ENCODE measurements at places on chromosomes 3 and 15. TPM values are rescaled to one million over a fixed set of nuclear protein-coding genes. Genes with fewer than 3 reads are reported as not detected.
A peak's percentile ranks its signal among the peaks of the same experiment; 100 is the strongest.

DNA sequence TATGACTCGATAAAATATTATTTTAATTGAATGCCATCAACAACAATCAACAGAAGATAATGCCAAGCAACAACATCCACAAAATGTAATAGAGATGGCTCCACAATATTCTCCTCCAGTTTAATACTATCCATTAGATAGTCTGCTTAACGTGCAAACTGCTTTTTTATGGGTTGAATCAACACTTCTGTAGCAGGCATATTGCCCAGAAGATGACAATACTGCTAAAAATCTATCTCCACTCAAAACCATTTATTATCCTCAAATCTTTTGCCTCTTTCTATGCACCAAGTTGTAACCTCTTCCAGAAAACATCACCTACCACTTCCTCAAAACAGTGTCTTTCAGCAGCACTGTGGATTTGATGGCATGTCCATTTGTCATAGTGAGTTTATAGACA is 295.7 kb upstream of the LMCD1 start:
- DNase-seq = no peak

The PTPRG gene
- total RNA-seq = 69.2 TPM

DNA sequence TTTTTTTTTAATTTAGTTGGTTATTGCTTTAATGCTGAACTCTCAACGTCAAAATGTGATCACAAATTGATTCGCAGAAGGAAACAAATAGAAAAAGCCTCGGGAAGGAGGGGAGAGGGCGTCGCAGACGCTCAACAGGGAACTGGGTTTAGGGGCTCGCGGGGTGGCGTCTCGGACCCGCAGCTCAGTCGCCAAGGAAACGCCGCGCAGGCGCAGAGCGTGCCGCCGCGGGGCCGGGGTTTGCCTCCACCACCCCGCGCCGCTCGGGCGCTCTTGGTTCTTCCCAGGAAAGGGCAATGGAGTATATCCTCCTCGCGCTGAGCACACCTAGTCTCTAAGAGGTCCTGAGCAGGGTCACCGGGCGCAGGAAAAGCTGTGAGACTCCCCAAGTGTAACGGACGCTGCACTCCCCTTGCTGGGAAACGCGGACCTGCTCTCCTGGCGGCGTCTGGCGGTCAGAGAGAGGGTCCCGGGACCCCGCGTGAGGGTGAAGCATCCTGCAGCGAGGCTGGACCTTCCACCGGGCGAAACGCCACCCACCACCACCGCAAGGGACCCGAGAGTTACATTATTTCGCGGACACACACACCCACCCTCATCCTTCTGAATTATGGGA is 753 bp downstream of the PLCH1 start:
- peak; percentile 90 for DNase-seq

The HESX1 gene
- total RNA-seq = 0.47 TPM

GRCh38 chr3:15284121-15284889 is 48.1 kb downstream of the SH3BP5 start:
- peak; percentile 55 for DNase-seq

The AHSG gene
- not detected for total RNA-seq

GRCh38 chr15:98390946-98391530 is 257.3 kb upstream of the IGF1R start:
- DNase-seq = no peak

The NLGN1 gene
- total RNA-seq = 3.1 TPM

- DNase-seq = no peak
These were observed 2.0 kb downstream of the TMEM158 start for GRCh38 chr3:45223889-45224727.

DNA sequence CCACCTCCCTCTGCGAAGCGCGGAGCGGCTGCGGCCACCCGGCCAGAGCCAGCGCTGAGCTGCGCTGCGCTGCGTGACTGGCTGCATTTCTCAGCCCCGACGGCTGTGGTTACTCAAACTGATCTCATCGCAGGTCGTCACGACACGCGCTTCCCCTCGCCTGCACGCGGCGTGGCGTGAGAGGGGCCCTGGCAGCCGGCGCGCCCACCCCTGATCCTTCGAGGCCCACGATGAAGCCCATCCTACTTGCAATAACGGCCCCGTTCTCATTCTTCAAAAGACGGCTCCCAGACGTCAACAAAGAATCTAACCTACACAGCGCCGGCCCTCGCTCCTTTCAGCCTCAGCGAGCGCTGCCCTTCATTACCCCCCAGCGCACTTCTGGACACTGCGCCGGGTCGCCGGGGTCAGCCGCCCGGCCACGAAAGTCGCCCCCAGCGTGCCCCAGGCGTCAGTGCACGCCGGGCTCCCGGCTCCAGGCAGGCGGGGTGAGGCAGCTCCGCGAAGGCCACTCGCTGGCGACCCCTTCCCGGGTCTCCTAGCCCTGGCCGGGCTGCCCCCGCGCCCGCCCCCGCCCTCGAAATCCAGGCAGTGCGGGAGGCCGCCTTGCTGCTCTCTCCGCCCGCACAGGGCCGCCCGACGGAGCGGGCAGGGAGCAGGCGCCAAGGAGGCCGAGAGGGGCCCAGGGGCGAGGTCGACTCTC is 9.9 kb upstream of the LEKR1 start:
- peak; percentile 83 for DNase-seq

The TNFSF10 gene
- 95.2 TPM for total RNA-seq

DNA sequence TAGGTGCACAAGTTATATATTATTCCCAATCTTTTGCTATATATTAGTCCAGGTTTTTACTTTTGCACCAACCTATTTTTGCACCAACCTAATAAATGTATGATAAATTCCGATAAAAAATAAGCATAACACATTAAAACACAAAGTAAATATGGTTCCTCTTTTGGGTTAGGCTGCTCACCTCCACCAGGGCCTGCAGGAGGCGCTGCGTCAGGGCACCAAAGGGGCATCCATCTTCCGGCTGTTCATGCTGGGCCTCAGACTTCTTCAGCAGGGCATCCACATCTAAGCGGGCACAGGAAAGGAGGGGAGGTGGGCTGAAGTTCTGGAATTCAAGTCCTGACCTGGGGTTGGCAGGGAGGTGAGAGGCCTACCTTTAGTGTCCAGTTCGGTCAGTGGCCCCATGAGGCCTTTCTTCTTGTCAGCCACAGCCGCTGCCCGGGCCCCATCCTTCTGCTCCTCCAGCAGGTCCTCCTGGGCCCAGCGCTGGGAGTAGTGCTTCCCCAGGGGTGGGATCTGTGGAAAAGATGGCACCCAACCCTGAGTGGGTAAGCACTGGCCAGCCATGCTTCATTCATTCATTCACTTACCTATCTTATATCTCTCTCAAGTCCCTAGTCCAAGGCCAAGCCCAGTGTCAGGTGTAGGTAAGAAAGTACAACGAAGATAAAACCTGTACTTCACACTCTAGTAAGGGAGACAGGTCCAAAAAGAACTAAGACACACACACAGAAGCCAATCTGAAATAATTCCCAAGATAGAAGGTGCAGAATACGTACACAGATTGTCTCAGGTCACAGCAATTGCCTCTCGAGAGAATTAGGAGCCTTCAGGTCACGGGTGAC is 5.2 kb downstream of the TADA3 start:
- DNase-seq = no peak

GRCh38 chr15:74131628-74132413 is 1.4 kb downstream of the ISLR2 start:
- no peak for DNase-seq

The XCR1 gene
- total RNA-seq = 0.44 TPM

DNA sequence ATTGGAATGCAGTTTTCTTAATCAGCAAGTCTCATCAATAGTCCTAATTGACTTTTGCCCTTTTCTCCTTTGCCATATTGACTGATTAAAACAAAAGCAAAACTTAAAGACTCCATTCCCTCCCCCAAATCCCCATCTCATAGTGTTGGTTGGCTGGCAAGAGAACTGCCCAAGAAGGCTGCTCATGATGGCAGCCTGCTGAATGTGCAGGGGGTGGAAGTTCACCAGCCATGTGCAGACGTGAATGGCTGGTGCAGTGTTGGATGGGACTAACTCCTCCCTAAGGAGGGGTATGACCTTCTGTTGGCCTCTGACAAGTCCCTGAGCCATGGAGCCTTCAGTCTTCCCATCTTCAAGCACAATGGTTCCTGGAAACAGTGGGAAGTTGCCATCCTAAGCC is 7.0 kb downstream of the SMAD3 start:
- no peak for DNase-seq

The RNF13 gene
- 89.2 TPM for total RNA-seq

The IGSF10 gene
- total RNA-seq = 7.2 TPM

DNA sequence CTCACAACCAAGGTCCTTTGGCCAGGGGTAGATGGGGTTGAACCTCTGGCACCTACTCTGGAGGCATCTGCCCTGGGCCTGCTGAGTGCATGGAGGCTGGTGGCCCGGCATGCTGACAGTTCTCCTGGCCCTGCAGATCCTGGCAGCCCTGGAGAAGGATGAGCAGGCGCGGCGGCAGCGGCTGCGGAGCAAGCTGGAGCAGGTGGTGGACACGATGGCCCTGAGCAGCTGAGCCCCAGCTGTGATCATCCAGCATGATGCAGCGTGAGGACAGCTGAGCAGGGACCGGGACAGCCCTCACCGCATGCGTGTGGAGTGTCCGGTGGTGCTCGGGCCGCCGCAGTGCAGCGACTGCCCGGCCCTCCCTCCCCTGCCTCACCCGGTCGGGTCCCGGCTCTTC is 50.9 kb downstream of the PLXNA1 start:
- no peak for DNase-seq

The AP3B2 gene
- total RNA-seq = 0.82 TPM

- DNase-seq = no peak
These were observed 81.6 kb downstream of the STT3B start for GRCh38 chr3:31614162-31614921.

The FAH gene
- total RNA-seq = 68.7 TPM

The CCR9 gene
- 0.12 TPM for total RNA-seq

The DNAH12 gene
- total RNA-seq = 0.61 TPM

DNA sequence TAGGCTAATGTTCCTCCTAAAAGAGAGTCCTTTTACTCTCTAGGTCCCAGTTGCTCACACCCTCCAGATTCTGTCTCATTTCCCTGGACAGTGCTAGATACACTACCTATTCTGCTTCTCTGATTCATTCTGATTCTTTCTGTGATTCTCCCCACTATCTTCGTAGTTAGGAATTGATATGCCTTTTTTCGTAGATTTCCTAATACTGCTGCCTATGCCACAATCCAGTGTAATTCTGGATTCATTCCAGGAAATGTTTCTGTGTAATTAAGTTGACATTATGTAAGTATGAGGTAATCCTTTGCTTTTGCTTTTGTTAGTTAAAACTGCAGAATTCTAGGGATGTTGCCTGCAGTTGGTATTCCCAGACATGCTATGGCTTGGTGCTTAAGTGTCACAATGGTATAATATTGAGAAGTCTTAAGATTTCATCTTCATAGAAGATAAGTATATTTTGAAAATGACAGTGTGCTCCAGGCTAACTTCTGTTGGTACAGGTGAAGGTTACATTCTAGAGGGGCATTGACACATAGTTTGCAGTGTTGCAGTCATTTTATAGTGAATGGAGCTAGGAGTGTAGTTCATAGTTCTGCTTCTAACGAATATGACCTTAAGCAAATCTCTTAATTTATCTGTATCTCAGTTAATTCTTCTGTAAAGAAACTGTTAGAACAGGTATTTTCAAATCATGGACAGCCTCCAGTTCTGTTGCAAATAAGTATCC is 54.3 kb downstream of the RIOX2 start:
- DNase-seq = peak; percentile 52

Data from left lung (tissue), 14 donors.